ENCODE measurements at places on chromosomes 6 and 20.

GRCh38 chr6:21085643-21086042 is 507.9 kb upstream of the SOX4 start:
- DNase-seq, result no peak

- DNase-seq, result no peak
Measured at GRCh38 chr20:19807946-19808330, 49.9 kb downstream of the RIN2 start.

DNA sequence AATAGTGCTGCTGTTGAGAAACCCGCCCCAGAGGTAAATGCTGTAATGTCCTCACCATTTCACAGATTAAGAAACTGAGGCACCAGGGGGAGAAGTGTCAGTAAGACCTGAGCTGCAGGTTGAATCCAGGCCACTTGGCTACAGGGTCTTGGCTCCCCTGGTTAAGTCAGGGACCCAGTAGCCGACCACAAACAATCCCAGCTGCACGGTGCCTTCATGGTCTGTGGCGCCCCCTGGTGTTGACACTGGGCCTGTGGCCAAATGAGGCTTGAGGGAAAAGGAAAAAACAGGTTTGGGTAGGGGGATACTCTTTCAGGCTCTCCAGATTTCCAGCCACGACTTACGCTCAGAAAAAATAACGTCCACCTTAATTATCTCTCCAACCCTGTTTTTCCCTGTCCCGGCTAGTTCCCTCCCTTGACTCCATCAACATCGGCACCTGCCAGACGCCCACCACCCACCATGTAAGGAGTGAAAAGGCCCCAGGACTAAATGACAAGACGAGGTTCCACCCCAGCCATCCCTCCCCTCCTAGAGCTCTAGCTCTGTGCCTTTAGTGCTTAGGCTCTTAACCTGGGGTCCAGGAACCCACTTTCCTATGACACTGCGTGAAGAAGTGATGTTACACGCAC is 47.7 kb upstream of the POLR1H start:
- no peak for DNase-seq

DNA sequence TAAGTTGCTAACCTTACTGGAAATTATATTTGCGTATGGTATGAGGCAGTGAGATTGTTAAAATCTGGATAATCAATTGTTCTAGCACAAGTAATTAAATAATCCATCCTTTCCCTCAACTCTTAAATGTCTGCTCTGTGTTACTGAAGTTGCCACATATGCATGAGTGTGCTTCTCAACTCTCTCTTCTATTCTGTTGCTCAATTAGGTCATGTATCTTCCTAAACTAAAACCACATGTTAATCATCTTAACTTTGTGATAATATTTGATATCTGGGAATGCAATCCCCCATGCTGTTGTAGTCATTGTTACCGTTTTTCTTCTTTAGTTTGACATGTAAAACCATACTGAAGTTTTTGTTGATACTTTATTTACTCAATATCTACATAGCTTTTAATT is 63.5 kb upstream of the STMND1 start:
- DNase-seq, result no peak

GRCh38 chr20:13758884-13759283 is 25.8 kb downstream of the ESF1 start:
- no peak for DNase-seq

- peak; percentile 81 for DNase-seq
Measured at GRCh38 chr6:446418-447366, 55.1 kb downstream of the IRF4 start.

DNA sequence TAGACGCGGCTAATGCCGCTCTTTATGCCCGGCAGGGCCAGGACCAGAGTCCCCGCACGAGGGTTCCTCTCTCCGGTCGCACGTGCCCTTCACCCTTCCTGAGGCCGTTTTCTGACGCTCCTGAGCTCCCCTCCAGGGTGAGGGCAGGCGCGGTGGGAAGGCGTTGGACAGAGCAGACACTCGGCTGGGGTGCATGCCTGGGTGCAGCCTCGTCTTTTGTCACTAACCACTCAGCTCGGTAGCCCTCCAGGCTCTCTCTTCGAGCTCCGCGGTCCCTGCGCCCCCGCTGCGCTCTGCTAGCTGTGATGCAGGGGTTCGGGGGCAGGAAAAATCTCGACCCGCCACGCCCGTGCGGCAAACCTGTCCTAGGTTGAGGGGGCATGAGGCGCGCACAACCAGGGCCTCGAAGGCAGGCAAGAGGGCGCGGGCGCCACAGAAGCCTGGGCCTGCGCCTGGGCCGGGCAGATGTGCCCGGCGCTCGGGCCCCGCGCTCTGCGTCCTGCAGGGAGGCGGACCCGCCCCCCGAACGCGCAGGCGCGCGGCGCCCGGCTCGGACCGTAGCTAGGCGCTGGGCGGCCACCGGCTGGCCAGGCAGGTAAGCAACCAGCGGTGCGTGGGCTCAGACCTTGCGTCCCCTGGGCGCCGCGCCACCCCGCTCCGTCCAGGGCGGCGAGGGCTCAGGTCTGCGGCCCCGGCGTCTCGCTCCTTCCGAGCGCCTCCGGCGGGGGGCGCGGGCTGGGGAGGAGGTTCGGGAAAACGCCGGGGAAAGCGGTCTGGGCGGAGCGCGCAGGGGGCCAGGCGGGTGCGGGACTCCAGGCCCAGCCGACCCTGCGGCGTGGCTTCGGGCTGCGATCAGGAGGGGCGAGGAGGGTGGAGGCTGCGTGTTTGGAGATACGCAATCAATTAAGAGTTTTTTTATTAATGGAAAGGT is at the start of gene L3MBTL1:
TSS of gene L3MBTL1 (plus strand) at position 548 of the 931 bp plus-strand sequence. CDS start 5,807 bp downstream, outside the sequence.
- DNase-seq, result no peak

GRCh38 chr6:61688165-61688564 is 597.9 kb downstream of the KHDRBS2 start:
- DNase-seq, result no peak

DNA sequence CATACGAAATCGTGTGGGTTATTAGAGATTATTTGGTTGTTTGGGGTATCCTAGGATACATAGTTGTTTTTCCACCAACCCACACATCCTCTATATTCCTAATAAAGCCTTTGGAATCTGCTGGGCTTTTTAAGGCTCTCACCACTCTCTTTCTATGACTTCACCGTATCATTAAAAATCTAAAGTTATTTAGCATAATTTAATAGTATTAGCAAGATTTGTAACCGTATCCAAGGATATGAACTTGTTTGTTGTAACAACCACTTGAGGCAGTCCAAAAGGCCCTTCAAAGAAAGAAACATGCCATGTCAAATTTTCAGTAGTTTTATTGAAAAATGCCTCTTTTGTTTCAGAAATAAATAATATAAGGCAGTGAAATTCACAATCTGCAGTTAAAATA is 121.8 kb downstream of the COL12A1 start:
- no peak for DNase-seq

- DNase-seq, result no peak
Measured at GRCh38 chr6:106857771-106858652, 116.5 kb downstream of the CD24 start.

GRCh38 chr6:10957414-10957886 is 70.6 kb downstream of the SYCP2L start:
- no peak for DNase-seq

DNA sequence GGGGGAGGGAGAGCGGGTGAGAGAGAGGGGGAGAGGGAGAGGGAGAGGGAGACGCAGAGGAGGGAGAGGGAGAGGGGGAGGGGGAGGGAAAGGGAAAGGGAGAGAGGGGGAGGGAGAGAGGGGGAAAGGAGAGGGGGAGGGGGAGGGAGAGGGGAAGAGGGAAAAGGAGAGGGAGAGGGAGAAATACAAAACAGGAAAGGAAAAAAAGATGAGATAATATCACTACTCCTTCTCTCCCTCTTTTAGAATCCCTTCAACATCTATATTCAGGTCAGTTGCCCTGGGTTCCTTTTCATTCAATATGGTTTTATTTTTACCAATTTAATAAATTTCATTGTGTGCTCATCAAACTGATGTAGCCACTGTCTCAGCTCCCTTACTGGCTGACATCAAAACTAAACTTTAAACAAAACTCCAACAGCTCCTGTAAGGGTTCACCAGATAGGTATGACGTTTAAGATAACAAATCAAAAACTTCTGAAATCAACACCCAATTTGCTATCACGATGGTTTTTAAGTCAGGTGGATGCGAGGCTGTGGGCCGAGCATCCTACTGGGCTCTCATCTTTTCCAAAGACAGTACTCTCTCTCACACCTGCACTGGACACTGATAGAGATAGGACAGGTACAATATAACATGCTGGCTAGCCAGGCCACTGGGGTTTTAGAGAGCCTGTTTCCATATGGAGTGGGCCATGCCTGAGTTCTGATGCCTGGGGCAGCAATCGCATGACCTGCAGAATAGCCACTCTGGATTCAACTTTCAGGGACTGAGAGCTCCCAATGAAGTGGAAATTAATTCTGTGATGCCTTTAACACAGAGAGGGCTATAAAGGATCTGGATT is 99.5 kb downstream of the FYN start:
- DNase-seq, result no peak

DNA sequence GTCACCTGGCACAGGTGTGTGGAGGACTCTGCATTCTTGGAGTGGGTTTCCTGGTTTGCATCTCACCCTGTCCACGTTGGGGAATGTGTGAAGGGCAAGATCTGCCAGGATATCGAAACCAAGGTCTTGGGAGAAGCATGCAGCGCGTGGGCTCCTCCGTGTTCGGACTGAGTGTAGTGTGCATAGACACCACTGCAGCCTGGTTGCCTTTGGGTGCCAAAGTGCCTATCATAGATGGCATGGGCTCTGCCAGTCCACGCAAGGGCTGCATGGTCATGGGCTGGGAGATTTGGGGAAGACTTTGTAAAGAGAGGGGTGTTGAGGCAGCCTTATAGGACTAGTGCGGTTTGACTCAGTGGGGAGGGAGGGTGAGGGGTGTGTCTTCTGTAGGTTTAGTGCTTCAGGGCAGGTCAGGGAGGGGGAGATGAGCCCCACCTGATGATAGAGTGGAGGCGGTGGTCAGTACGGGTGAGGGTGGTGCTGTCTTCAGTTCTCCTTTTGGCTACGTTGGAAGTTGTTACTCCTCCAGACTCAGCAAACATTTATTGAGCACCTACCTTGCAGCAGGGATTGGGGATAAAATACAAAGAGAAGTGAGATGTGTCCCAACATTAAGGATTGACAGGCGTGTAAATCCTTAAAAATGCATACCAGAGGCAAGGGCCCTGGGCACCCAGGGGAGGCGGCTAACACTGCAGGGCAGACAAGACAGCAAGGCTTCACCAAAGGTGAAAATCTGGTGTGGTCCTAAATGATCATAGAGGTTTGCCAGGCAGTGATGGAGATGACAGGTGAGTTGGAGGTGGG is 28.3 kb downstream of the DUSP22 start:
- no peak for DNase-seq

GRCh38 chr6:138161338-138162110 is at the start of gene ARFGEF3:
Gene ARFGEF3 (plus strand): TSS chr6:138161939. CDS start chr6:138162087, 148 bp downstream.
- DNase-seq, result peak; percentile 44

GRCh38 chr6:163712566-163712961 is 298.0 kb downstream of the QKI start:
- DNase-seq, result no peak

DNA sequence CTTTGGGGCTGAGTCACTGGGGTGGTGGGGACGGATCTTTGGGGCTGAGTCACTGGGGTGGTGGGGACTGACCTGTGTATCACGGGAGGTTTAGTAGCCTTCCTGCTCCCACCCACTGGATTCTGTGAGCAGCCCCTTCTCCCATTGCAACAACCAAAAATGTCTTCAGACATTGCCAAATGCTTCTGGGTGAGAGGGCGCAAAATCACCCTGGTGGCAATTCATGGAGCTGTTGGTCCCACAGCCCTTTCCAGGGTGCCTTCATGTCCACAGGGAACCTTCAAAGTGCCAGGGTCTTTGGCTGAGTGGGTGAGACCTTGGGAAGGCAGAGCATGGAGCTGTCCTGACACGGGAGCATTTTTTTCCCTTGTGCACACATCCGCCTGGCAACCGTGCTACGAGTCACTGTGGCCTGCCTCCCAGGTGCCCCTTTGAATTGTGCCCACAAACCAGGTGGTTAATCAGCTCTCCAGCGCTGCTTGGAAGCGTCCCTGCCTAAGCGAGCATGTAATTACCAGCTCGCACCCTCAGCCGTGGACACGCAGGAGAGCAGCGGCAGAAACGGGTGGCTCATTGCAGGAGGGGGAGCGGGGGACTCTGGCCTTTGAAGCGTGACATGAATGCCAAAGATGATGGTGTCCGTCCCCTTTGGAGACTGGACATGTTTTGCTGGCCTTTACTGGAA is 27.4 kb upstream of the APCDD1L start:
- no peak for DNase-seq

DNA sequence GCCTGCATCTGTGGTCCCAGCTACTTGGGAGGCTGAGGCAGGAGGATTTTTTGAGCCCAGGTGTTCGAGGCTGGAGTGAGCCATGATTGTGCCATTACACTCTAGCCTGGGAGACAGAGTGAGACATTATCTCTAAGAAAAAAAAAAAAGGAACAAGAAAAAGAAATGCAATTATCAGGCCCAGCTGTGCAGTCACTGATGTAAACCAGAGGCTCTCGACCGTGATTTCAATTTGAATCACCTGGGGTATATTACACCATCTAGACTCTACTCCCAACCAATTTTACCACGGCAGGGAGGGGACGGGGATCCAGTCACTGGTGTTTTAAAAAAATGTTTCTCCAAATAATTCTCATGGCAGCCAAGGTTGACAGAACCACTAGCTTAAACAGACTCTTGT is 48.8 kb upstream of the NKX2-2 start:
- DNase-seq, result no peak

GRCh38 chr6:4925580-4925979 is 78.3 kb downstream of the RPP40 start:
- no peak for DNase-seq

DNA sequence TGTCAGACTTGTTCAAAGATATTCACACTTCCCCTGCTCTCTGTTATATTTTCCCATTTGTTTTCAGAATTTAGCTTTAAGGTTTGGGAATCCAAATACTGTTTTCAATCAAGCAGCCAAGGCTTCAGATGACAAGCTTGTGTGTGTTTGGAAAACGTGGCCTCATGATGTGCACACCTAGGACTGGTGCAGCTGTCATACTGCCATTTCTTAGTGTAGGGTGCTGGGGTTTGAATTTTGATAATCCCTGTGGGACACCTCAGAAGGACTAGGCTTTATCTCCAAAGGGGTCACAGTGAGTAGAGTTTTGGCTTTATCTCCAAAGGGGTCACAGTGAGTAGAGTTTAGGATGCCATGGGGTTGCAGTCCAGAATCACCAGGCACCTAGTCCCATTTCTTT is 65.3 kb upstream of the JAG1 start:
- no peak for DNase-seq

DNA sequence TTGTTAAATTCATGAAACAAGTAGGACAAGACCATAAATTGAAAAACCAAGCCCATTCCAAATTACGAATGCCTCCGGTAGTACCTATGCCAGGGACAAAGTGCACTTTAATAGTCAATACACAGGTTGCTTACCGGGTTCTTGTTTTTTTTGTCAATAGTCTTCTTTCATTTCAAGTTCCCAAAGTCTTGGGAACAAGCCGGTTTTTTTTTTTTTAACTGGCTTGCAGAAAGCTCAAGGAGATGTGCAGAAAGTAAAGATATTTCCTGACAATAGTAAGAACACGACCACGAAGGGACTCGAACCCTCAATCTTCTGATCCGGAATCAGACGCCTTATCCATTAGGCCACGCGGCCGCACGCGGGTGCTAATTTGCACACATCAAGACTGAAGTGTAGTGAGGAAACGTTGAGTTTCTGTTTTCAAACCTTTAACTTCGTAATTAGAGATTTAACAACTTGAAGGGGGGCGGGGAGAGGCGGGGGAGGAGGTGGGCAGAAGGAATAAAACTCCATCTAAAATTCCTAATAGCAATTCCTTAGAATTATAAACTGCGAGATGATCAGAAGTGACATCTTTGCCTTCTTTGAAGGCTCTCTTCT is 181.0 kb downstream of the TRIM27 start:
- DNase-seq, result no peak
